ENCODE measurements at places on chromosomes 11 and 22. TPM values are rescaled to one million over a fixed set of nuclear protein-coding genes. Genes with fewer than 3 reads are reported as not detected.

APOA4 gene
- 0.06 TPM for polyA plus RNA-seq

NLRP14 gene
- polyA plus RNA-seq, result 0.99 TPM

DNA sequence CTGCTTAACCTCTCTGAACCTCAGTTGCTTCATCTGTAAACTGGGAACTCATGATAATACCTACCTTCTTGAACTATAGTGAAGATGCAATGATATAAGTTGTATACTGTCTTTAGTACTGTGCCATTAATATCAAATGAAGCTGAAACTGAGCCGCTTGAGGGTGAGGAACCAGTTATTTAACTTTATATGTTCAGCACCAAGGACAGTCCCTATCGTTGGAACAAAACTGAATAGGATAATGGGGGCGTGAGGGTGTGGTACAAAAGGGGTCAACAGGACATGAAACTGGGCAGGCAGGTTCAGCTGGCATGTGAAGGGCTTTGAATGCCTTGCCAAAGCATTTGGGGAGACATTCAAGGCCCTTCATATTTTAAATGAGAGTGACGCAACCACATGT, 112.6 kb downstream of the C11orf91 start:
- DNase-seq, result no peak

- DNase-seq, result no peak
Measured at GRCh38 chr22:36352803-36353507, 34.8 kb downstream of the MYH9 start.

DNA sequence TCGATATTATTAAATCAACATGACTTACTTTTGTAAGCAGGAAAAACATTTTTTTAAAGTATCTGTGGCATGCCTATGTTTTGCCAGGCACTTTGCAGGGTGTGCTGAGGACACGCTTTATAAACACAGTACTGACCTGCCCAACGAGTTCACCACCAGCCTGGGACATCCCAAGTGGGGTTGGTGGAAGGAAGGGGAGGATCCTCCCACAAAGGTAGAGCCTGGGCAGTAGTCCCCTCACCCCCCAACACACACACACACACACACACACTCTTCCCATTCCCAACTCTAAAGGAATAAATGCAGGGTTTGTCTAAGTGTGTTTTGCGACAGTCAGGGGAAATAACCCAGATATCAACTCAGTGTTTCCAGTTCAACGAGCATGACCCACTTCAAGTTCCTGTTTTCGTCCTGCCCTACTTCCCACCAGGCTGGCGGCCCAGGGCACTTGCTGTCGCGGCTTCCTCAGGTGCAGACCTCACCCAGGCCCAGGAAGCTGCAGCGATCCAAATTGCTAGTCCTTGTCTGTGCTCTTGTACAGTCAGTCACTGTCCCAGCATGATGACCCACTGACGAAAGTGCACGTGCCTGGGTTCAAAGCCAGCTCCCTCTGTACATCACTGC, 3.1 kb downstream of the CERK start:
- no peak for DNase-seq
